Omental fat pad (tissue), 4 donors: ENCODE measurements at places on chromosomes 12 and 14.

DNA sequence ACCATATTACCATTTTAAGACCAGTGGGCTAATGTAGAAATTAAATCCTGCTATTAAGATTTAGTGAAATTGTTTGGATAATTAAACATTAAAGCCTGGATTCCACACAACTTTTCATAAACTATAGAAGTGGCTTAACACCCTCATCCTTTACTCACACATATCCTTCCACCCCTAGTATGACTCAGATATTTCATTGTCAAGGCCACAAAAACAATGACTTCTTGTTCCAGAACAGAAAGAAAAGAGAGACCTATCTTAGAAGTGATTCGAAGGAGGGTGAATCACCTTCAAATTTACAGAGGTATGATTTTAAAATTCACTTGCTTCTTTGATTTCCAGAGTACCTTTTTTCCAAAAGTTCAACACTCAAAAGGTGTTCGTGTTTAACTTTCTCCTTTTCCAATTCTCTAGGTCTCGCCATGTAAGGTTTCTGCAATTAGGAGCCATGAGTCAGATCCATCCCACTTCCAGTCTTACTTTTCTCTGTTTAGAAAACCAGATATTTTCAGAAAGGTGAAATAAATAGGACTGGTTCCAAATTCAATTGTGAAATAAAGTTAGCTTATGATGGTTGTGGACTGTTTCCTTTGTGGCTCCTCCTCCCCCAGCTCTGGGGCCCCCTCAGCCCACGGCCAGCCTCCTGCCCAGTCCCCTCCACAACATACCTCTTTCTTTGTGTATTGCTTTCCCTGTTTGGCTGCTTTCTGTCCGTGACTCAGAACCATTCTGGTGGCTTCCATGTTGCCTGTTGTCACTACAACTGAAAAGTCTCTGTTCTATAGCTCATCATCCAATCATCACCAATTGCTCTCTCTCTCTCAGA lies 24.6 kb upstream of the MGP start:
- DNase-seq, result no peak

DNA sequence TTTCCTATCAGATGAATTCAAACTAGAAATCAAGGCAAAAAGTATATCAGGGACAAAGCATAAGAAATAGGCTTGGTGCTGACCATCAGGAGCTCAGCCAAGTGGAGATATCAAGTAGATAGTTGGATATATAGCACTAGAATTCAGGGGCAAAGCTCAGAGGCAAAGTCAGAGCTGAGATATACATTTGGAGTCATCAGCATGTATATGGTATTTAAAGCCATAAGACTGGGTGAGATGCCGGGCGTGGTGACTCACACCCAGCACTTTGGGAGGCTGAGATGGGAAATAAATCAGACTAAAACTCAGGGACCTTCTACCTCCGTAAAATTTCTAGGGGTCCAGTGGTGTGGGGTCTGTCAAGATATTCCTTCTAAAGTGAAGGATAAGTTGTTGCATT lies 38.9 kb upstream of the LIMA1 start:
- no peak for DNase-seq

DNA sequence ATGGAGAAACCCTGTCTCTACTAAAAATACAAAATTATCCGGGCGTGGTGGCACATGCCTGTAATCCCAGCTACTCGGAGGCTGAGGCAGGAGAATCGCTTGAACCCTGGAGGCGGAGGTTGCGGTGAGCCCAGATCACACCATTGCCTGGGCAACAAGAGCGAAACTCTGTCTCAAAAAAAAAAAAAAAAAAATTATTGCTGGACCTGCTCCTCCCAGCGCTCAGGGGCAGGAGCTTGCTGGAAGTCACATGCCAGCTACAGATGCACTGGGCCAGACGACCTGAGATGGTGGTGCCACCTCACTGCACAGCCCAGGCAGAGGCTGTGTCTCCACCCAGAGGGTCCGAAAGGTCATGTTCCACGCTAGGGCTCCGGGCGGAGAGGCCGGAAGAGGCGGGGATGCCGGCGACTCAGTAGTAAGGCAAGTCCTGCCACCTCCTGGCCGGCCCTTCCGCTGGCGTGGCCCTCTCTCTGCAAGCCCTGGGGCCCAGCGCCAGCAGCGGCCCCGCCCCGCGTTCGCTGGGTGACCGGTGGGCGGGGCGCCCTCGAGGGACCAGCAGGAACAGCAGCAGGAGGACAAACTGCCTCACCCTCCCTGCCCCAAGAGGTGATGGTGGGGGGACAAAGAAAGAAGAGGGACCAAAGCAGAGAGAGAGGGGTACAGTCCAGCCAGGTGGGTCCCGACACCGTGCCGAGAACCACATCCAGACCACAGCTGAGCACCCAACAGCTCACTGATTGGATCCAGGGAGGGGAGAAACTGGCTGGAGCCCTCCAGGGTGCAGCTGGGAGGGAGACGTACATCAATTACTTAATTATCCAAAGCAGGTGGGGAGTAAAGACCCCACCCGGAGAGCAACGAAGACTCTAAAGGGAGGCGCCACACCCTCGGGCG lies 3.6 kb upstream of the RHOF start:
- peak; percentile 65 for DNase-seq

- no peak for DNase-seq
Measured at GRCh38 chr14:74302152-74302628, 544 bp downstream of the ABCD4 start.

DNA sequence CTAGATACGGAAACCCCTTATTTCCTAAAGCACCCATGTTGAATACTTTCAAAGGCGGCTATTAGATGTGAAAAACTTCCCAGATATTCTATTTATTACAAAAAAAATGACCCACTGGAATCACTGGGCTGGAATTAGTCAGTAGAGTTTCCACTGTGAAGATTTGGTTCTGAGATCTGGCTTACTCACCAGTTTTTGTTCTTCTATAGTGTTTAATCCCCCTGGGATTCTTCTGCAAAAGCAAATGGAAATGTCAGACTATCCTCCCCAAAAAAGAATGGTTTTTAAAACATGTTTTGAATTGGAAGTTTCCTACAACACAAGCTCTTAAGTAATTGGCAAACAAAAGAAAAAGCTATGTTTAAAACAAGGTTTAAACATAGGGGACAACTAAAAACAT lies 166.4 kb downstream of the STXBP6 start:
- DNase-seq, result no peak
